CMK (cell line): ENCODE measurements at places on chromosomes 1 and 21.

DNA sequence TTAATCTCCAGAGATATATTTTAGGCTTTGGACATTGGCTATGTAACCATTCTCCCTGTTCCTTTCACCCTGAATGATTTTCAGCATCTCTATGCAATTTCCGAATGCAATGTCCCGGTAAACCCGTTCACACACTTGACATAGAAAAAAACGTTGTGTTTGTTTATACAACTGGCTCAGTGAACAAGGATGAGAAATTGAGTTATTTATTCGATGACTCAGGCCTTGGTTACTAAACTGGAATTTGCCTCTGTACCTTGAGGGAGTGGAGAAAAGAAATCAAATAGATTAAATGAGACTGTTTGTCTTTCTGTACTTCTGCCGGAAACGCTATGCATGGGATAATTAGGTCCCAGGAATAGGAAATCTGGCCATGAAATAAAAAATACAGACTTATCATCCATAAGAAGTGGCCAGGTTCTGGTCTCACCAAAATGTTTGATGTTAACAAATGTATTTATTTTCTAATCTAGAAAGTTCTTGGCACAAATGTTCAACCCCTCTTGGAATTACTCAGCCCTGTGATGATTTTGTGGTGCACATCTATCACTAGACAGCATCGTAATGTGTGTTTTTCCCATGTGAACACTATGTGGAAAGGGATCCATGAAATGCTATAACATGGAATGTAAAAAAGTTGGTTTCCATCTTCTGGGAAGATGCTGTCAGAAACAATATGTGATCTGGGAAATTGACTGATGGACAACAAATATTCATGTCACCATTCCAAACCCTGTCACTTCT lies 253.9 kb downstream of the DUSP10 start:
- no peak for DNase-seq

GRCh38 chr1:109985247-109986053 lies 885 bp downstream of the AHCYL1 start:
- DNase-seq, result no peak

DNA sequence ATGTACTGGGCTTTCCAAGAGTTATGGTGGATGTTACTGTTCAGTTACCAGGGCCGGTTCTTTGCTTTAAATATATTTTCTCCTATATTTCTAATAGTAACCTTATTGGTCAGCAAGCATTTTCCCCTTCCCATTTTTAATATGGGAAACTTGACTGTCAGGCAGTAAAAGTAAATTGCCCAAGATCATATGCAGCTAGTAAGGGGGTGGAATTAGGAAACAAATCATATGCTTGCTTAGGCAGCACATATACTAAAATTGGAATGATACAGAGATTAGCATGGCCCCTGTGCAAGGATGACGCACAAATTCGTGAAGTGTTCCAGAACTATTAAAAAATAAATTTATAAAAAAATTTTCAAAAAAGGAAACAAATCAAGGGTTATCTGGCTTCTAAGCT lies 73.9 kb downstream of the PATJ start:
- DNase-seq, result no peak

DNA sequence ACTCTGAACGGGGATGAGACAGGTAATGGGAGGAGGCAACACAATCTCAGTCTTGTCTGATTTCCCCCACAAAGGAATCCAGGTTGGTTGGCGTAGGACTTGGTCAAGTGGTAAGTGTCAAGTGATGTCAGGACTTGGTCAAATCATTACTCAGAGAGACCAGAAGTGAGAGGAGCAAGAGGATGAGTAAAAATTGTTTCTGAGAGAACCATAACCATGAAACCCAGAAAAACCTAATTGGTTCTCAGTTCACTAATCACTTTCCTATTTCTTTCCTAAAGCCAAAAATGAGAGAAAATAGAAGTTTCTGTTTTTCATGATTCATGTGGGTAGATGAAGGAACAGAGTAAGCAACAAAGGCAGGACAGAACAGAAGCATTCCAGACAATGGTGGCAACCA lies 5.0 kb downstream of the PHC2 start:
- DNase-seq, result no peak

DNA sequence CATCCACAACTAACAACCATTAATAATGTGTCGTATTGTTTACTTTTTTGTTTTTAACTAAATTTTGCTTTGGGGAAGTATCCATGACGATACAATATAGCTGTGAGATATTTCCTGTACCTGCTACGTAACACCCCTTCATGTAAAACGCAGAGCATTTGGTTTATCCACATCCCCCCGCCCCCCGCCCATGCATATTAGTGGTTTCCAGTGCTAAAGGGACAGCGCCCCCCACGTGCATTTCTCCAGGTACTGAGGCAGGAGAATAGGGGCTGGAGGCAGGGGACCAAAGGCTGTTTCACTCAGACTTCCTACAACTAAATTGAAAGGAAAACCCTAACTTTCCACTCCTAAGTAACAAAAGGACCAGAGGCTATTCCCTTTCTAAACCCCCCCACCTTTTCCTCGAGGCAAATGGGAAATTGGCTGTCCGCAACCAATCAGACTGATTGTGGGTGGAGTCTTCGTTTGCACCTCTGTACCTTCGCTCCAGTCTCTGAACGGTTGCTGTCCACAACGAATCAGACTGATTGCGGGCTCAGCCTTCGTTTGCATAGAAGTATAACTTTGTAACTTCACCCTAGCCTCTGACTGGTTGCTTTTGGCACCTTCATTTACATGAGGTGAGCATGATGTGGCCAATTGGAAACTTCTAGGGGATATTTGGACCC lies 12.2 kb upstream of the RIPK4 start:
- DNase-seq, result no peak

GRCh38 chr21:30222724-30223123 lies 6.8 kb upstream of the CLDN8 start:
- DNase-seq, result no peak

DNA sequence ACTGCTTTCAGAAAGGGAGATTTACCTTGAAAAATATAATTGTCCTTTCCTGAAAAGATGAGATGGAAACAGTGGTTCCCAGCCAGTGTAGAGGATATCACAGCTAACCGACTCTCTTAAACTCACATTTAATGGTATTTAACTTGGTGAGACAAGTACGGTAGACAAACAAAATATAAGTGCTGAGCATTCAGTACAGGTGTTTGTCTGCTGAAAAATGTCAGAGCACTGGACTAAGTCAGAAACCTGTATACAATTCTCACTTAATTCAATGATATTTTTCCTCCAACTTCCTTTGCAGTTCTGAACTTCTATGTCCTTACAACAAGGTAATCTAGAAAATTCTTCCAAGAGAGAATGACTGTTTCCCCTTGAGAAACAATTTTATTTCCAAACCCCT lies at the start of gene LCE1B:
Gene LCE1B, plus strand, starts transcription at position 301 of the 400 bp plus-strand sequence. CDS start 476 bp downstream, outside the sequence.
- no peak for DNase-seq

DNA sequence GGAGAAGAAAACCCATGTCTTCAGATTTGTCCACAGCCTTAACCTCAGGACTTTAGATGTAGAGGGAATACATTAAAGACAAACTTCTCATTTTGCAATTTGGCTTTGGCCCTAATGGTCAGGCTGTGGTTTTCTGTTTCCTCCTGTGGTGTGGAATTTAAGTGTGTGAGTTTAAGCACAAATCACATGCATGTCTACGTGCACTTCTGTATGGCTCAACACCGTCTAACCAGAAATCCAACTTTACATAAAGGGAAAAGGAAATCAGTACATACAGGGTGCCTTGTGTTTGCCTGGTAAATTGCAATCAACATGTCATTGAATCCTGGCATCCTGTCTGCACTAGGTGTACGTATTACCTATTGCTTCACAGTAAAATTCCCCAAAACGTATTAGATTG lies 1.2 kb upstream of the ZNF124 start:
- DNase-seq, result no peak

DNA sequence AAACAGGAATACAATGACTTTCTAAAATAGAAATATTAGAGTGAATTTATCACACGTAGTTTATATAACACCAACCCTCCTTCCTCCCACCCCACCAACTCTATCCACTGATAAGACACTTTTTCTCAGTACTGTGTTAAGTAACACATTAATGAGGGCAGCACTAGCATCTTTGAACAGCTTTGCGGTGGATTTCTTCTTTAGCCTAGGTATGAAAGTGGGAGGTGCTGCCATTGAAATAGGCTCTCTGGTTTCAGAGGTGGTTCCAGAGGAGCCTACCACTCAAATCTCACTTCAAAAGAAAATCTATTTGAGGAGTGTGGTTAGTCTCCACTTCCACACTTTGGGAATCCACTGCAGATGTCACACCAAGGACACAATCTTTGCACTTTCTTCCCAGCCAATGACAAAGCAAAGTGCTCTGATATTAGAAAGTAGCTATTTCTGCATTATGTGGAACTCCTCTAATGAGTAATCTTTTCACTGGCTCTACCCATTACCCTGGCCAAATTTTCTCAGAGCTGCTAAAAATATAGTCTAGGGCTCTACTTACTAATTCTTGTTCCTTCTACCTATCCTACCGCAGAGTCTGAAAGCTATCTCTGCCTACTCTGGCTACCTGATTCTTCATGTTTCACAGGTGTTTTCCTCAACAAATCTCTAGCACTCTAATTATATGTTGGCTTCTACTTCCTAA lies 1667.8 kb downstream of the MRPL39 start:
- no peak for DNase-seq

- no peak for DNase-seq
Measured at GRCh38 chr21:32599526-32599925, 12.7 kb downstream of the CFAP298 start.

DNA sequence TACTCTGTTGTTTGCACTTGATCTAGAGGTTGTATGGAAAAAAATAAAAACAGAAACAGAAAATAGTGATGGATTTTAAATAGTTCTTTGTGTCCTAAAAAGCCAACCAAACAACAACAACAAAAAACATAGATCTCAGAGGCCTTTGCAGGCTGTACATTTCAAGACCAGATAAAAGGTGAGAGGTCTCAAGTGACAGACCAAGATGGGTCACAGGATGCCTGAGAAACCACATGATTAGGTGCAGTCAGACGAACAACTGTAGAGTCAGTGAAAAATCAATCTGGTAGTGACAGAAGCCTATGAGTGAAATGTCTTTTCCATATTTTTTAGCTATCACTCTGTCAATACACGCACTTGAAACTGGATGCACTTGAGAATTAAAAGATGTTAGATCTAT lies 193.5 kb upstream of the SAMSN1 start:
- no peak for DNase-seq

DNA sequence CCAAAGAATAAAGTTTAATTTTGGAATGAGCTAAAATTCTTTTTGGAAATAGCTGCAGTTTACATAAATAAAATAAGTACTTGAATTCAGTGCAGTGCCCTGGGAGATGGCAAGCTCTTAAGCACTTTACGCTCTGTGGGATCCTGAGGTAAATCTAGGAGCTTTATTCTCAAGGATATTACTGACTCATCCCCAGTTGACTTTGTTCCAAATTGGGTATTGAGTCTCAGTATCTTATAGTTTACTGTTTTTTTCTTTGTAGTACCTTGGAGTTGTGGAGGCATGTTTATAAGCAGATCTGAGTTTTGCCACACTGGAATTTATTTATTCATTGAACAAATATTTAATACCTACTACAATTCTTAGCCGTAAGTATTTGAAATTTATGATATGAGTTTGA lies 27.4 kb upstream of the HRNR start:
- DNase-seq, result no peak

GRCh38 chr1:47732489-47732888 lies 264.7 kb downstream of the TRABD2B start:
- DNase-seq, result no peak

- DNase-seq, result no peak
Measured at GRCh38 chr1:236692742-236693141, 6.4 kb downstream of the ACTN2 start.

DNA sequence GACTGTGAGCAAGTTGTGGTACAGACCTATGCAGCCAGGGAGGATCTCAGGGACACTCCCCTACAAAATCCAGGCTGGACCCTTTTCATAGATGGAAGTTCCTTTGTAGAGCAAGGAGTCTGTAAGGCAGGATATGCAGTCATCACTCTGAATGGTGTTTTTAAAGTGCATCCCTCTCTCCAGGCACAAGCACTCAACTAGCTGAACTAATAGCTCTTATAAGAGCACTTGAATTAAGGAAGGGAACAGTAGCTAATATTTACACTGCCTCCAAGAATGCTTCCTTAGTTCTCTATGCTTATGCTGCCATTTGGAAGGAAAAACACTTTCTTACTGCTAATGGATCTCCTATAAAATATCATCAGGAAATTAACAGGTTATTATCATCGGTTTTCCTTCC lies 27.0 kb upstream of the SMYD3 start:
- DNase-seq, result no peak

GRCh38 chr1:107670397-107671040 lies 294.5 kb downstream of the VAV3 start:
- no peak for DNase-seq

DNA sequence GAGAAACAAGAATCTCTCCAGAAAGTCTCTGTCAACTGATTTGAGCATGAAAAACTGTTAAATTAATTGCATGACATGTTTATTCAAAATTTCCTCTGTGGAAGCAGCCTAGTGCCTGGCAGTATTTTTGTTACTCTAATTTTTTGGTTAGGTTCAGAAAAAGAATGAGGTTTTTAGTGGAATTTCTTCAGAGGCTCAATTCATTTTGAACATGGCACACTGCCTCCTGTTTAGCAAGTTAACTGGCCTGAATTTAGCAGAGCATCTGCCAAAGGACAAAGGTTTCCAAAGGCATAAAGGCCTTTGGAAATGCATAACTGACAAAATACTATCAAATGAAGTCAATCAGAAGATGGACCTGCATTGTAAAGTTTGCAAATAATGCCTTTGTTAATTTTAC lies 1326.5 kb downstream of the PLA2G4A start:
- no peak for DNase-seq

DNA sequence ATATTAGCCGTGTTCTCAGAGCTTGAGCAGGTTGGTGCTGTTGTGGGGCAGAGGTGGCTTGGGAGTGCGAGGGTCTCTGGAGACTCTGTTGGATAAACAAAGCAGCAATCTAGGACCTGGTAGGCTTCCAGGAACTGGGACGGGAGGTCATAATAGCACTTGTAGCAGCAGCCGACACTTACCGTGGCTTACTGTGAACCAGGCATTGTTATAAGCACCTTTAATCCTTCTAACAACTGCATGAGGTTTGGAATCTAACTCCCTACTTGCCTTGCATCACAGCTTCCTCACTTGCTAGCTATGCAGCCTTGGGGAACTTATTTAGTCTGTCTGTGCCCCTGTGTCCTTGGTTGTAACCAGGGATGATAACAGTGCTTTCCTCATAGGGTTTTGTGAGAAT lies 94.9 kb downstream of the NAV1 start:
- no peak for DNase-seq

DNA sequence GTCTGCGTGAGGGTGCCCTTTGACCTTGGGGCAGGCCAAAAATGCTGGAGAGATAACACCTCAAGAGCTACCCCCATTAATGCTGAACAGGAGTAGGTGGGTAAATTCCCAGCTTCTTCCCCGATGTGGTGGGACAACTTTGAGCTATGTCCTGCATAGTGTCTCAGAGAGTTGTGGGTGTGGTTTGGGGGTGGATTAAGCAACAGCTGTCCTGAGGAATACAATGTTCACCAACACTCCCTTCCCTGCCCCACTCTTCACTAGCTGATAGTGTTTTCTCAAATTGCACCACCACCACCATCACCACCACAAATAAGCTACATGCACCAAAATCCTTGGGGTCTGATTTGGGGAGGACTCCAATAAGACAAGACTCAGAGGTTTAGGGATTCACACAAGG lies 258.4 kb downstream of the HLX start:
- no peak for DNase-seq

GRCh38 chr1:208387908-208388811 lies 144.0 kb upstream of the PLXNA2 start:
- DNase-seq, result no peak

- DNase-seq, result no peak
Measured at GRCh38 chr1:157400766-157401165, 151.5 kb downstream of the FCRL5 start.
